Vagina (tissue), 2 donors: ENCODE measurements at places on chromosomes 16 and 17. TPM values are rescaled to one million over a fixed set of nuclear protein-coding genes. Genes with fewer than 3 reads are reported as not detected.

The COL1A1 gene
- 171 TPM for total RNA-seq

The LDHD gene
- total RNA-seq = 10.1 TPM

The CORO6 gene
- total RNA-seq = 23.6 TPM

The MATCAP1 gene
- 17.4 TPM for total RNA-seq
